A549 treated with RU486 at 1 μM for 4 hours (cell line): ENCODE measurements at places on chromosomes 7 and 10. TPM values are rescaled to one million over a fixed set of nuclear protein-coding genes. Genes with fewer than 3 reads are reported as not detected.

Gene GHRHR
- 0.29 TPM in 1 of 5 replicates, not detected in the others for total RNA-seq

Gene GNGT1
- not detected in 5 replicates for total RNA-seq

Gene ASIC3
- total RNA-seq, result 5.7 to 12.6 TPM (median 12.2 TPM) in 5 replicates

Gene PLEKHA1
- total RNA-seq, result 11.7 to 24.1 TPM (median 22.5 TPM) in 5 replicates

Gene TET1
- total RNA-seq, result 0.21 to 0.56 TPM (median 0.52 TPM) in 5 replicates

Gene DBF4
- total RNA-seq, result 17.6 to 37.7 TPM (median 32.4 TPM) in 5 replicates

Gene AMPH
- not detected in 5 replicates for total RNA-seq

Gene INSYN2A
- 1.5 to 2.1 TPM (median 1.5 TPM) in 5 replicates for total RNA-seq

Gene C7orf33
- not detected in 5 replicates for total RNA-seq

Gene LIMK1
- 30.5 to 37.5 TPM (median 32.6 TPM) in 5 replicates for total RNA-seq

Gene FEZF1
- total RNA-seq, result not detected in 5 replicates
